ENCODE measurements at places on chromosomes 2 and 18.

GRCh38 chr2:129877289-129877741, 102.2 kb upstream of the RAB6C start:
- peak; percentile 95 for DNase-seq

GRCh38 chr18:78587096-78587495, 392.5 kb upstream of the SALL3 start:
- DNase-seq = no peak

DNA sequence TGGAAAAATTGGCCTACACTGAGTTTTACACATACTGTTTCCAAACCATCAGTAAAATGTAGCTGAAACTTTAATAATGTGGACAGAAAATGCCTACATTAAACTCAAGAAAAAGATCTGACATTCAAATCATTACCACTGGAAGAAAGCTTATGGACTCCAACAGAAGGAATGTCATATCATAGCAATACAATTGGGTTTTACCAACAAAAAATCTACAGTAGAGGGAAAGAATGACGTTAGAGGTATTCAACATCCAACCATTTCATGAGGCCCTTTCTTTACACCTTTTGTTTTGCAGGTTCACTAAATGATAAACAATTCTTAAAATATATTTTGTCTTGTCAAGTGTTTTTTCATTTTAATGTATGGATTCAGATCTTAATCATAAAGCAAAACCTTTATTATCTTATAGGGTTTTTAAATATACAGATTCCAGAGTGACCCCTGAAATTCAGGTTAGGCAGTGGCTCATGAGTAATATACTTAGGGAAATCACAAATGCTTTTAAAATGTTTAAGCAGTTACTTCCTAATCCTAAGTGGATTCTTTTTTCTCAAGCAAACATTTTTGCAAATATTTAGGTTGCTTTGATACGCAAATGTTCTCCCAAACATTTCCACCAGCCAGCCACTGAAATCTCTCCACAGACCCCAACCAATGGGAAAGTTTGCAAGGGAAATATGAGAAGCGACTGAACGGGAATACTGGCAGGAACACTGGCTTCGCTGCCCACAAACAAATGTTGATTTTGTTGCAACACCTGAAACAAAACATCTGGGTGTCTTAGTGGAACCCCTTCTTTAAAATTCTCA, 168.7 kb downstream of the TCF4 start:
- no peak for DNase-seq

DNA sequence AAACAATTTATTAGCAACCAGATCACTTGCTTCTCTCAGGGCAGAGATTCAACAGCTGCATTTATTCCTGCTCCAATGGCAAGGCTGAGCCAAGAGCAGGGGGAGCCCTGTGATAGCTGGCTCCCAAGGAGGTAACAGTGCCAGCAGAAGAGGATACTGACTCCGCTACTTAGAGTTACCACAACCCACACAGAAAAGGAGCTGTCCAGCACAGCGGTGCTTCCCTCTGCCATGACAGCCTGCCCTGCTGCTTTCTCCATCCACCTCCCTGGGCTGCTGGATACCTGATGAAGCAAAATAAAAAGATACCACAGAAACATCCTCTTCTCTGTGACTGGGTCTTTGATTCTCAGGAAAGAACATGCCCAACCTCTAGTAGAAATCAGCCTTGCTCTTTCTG, 467.2 kb downstream of the LRRTM4 start:
- DNase-seq = no peak

DNA sequence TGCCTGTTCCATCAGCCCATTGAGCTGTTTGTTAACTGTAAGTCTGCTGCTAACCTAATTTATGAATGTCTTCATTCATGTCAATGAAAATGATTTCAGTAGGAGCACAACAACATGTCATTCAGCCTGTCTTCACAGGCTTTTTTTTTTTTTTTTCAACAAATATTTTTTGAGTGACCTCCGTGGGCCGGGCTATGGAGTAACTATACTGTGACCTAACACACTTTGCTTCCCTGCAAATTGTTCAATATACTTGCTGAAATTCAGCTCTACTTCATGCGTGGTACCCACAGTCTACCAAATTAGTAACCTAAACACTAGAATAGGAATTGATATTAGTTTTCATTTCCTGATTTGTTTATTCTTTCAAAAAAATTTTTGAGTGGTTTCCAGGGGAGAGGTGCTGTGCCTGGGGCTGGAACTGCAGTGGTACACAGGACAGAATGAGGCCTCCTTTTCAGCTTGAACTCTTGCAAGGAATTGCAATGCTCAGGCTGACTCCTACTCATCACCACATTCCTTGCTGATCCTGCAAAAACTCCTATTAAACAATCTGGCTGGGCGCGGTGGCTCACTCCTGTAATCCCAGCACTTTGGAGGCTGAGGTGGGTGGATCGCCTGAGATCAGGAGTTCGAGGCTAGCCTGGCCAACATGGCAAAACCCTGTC, 87.1 kb downstream of the CDH20 start:
- no peak for DNase-seq

GRCh38 chr2:224969633-224970260, 72.5 kb downstream of the DOCK10 start:
- DNase-seq = peak; percentile 22

GRCh38 chr2:201130524-201131186, 14.7 kb downstream of the CFLAR start:
- DNase-seq = no peak

- no peak for DNase-seq
These were observed 333.8 kb upstream of the TNP1 start for GRCh38 chr2:217193431-217194340.

GRCh38 chr2:192228685-192229084, 34.0 kb upstream of the TMEFF2 start:
- DNase-seq = no peak

- DNase-seq = no peak
These were observed 26.8 kb downstream of the SMAD7 start for GRCh38 chr18:48923746-48924629.

- no peak for DNase-seq
These were observed 267.4 kb upstream of the CHAC2 start for GRCh38 chr2:53500181-53500580.

DNA sequence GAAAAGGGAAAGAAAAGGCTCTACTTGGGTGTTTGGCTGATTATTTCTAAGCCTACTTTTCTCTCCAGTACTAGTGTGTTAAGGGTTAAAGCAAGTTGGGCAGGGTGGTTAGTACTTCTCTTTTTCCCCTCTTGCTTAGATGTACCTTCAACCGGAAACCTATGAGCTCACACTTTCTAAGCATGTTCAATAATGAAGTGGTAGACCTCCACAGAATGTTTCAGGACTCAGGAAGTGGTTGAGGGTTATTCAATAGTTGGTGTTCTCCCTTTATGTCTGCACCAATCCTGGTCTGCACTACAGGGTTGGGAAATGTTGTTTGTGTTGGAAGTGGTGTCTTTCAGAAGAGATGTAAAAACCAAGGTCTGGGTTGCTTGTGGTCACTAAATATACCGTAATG, 137.1 kb downstream of the ZEB2 start:
- peak; percentile 69 for DNase-seq

DNA sequence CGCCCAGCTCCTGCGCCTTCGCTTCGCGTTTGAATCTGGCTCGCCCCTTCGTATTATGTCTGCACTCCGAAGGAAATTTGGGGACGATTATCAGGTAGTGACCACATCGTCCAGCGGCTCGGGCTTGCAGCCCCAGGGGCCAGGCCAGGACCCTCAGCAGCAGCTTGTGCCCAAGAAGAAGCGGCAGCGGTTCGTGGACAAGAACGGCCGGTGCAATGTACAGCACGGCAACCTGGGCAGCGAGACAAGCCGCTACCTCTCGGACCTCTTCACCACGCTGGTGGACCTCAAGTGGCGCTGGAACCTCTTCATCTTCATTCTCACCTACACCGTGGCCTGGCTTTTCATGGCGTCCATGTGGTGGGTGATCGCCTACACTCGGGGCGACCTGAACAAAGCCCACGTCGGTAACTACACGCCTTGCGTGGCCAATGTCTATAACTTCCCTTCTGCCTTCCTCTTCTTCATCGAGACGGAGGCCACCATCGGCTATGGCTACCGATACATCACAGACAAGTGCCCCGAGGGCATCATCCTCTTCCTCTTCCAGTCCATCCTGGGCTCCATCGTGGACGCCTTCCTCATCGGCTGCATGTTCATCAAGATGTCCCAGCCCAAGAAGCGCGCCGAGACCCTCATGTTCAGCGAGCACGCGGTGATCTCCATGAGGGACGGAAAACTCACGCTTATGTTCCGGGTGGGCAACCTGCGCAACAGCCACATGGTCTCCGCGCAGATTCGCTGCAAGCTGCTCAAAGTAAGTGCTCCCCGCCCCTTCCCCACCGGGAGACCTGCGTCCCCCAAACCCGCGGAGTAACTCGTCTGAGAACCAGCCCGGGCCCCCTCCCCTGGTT, 453 bp downstream of the KCNJ3 start:
- no peak for DNase-seq

DNA sequence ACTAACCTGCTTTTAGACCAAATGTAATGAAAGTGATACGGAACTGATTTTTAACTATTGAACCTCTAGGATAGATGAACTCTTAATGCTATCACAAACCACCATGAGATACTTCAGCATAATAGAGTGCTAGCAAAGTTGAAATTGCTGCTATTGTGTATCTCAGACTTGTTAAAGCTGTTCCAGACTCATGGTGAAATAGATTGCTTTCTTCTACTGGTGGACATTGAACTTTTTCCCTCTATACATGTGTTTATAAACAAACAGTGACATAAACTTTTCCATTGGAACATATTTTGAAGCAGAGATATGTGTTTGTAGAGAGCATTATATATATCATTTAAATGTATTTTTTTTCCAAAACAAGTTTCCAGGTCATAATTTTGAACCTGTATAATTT, 157.3 kb downstream of the CAMKMT start:
- no peak for DNase-seq

- DNase-seq = no peak
These were observed 99.0 kb downstream of the DYSF start for GRCh38 chr2:71552356-71552755.

GRCh38 chr2:227188292-227188691, 23.9 kb downstream of the COL4A3 start:
- DNase-seq = no peak

DNA sequence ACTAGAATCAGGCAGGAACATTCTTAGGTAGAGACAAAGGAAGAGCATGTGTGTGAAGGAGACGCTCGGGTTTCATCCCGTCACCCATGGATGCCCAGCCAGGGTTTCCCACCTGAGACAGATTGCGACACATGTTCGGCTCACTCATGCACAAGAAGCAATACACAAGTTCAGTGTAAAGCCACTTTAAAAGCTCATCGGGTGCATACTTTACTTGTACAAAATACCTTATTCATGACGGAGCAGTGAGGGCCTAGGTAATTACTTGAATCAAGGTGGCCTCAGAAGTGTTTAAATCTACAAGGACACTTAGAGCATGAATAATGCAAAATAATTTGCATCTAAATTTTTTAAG, 42.0 kb downstream of the ZEB2 start:
- DNase-seq = no peak
